Activated CD8-positive, alpha-beta memory T cell treated with anti-CD3 and anti-CD28 coated beads for 48 hours (primary cell): ENCODE measurements at places on chromosomes 11 and 22.

DNA sequence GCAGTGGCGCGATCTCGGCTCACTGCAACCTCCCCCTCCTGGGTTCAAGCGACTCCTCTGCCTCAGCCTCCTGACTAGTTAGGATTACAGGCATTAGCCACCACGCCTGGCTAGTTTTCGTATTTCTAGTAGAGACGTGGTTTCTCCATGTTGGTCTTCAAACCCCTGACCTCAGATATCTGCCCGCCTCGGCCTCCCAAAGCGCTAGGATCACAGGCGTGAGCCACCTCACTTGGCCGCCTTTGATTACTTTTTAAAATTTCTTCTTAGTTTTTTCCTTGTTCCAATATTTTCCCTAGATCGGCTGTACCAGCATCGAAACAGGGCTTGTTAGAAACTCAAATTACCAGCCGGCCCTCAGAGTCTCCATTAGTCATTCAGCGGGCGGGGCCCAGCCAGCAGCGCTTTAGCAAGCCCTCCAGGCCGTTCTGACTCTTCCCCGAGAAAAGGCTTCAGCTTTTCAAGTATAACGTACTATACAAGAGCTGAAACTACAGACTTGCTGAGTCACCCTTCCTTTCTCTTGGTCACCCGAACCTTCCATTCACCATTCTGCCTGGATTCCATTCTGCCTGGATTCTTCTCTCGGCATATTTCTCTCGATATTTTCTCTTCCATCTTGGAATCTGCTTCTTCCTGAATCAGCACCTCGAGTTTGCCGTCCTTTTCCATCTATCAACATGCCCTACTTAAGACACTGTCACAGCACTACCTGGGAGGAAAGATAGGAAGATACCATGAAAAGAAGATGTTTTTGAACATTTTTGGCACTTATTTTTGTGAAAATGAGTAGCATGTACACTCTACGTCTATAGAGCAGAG is 6.7 kb upstream of the CAPRIN1 start:
- no peak for DNase-seq

DNA sequence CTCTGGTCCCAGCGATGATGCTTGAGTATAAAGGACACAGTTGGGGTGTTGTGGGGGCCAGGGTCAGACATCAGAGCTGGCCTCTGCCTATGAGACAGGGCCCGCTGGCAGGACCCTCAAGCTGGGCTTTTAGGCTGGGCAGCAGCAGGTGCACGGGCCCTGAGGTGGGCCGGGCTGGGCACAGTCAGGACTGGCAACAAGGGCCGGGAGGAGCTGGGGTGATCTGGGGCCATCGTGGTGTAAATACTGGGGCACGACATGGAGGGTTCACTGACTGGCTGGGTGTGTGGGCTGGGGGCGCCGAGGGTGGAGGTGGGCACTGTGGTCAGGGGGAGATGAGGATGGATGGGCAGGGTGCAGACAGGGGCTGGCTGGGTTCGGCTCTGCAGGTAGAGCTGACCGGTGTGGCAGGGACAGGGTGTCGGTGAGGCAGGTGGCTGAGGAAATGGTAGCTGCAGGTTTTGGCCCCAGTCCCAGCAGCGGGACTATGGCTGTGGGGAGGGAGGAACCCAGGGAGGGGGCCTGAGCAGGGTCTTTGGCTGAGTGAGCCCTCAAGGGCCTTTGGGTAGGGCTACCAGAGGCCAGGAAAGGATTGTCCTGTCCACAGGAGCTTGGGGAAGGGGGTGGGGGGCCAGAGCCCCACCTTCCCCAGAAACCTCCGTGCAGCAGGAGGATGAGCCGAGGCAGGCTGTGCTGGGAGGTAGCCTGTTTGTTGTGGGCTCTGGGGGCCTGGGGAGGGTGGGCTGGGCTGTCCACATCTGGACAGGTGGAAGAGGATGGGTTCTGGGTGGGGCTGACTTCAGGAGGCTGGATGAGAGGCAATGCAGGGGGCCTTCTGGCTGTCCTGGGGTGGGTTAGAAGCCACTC is 81.4 kb downstream of the KCNQ1 start:
- no peak for DNase-seq

- DNase-seq, result no peak
Observed at GRCh38 chr11:115759622-115760460, 255.6 kb upstream of the CADM1 start.

DNA sequence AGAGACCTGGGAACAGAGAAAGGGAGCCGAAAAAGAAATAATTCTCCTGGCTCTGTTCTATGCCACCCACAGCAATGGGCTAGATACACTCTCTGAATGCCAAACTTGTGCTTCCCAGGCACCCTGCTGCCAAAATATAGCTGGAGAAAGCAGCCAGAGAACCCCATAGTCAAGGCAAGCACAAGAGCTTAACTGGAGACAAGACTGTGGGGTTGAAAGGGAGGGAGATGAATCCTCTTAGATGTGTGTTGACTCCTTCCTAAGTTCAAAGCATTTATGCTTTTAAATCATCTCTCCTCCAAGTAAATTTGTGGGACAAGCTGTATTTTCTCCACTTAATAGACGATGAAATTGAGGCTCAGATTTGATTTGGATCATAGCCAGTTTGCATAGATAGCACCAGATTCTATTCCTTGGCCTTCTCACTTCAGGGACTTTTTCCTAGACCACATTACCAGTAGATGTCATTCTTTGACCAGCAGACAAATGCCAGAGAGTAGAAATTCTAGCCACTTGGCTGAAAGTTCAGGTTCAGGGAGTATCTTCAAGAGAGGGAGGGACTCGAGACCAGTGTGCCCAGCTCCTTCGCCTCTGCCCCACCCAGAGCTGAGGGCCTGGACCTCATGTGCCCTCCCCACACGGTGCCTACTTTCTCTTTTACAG is 16.5 kb upstream of the ETS1 start:
- DNase-seq, result no peak

GRCh38 chr11:108865406-108865805 is 200.5 kb downstream of the DDX10 start:
- no peak for DNase-seq

GRCh38 chr11:85276332-85276731 is 350.8 kb downstream of the DLG2 start:
- no peak for DNase-seq

DNA sequence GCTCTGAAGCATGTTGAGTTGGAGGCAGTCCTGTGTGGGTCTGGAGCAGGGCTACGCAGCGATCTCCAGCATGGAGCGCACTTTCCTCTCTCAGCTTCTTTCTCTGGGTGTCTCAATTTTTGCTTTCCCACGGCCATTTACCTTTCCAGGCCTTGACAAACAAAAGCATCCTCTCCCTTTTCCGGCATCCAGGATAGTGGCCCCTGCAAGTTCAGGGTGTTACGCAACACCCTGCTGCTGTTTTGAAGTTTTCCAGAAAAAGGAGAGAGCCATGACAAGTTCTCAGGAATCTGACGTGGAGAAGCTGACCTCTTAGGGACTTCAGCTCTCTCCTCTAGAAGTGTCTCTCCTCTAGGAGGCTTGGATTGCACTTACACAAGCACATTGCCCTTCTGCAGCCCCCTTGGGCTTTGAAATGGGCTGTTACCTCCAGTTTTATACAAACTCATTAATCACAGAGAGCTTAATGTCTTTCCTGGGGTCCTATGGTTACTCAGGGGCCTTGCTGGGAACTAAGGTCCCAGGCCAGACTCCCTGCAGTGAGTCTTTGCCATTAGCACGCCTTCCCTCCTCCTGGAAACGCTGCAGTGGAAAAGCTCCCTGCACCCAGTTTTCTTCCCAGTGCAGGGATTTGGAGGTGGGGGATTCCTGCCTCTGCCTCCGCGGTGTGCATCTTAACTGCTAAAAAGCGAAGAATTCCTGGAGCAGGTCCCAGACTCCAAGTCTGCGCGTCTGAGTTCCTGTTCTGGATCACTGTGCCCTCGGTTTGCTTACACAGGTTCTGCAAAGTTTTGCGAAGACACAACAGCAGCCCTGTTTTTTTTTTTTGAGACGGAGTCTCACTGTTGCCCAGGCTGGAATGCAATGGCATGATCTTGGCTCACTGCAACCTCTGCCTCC is 80.4 kb downstream of the BARX2 start:
- no peak for DNase-seq

DNA sequence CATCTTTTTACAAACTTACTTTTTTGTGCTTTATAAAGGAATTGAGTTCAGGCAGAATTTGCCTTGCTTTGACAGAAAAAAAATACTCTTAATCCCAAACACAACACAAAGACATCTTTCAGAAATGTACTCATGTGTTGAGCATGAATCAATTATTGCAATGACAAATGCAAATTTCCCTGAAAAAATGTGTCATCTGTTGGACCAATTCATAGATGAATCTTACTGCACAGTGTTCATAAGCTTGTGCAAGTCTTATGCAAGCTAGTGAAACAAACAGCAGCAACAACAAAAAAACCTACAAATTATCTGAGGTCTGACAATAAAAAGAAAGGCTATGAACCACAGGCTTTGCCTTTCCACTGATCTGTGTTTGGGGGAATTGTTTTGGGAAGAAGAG is 42.3 kb upstream of the HTATIP2 start:
- DNase-seq, result no peak

DNA sequence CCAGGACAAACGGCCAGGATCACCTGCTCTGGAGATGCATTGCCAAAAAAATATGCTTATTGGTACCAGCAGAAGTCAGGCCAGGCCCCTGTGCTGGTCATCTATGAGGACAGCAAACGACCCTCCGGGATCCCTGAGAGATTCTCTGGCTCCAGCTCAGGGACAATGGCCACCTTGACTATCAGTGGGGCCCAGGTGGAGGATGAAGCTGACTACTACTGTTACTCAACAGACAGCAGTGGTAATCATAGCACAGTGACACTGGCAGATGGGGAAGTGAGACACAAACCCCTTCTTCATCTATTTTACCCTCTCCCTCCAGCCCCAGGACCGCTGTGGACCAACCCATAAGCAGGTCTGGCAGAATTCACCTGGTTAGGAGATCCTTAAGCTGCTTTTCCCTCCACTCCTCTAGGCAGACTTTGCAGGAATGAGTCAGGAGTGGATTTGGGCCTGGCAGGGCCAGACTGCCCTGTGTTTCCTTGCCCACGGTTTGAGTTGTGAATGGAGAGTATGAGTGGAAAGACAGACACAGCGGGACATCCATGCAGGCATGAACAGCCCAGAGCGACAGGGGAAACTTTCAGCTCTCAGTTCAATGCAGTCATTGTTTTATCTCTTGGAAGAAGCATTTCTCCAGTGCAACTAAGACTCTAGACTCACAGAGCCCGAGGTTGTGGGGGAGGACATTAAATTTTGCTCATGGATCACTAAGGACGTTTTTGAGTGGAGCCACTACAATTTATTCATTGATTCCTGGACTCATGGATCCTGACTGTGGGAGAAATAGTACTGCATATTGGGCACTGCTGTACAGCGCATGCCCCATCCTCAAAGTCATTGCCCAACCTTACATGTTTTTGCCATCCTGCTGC is 75.3 kb upstream of the IGLL5 start:
- DNase-seq, result no peak

- no peak for DNase-seq
Observed at GRCh38 chr11:66857927-66858185, 992 bp downstream of the LRFN4 start.

DNA sequence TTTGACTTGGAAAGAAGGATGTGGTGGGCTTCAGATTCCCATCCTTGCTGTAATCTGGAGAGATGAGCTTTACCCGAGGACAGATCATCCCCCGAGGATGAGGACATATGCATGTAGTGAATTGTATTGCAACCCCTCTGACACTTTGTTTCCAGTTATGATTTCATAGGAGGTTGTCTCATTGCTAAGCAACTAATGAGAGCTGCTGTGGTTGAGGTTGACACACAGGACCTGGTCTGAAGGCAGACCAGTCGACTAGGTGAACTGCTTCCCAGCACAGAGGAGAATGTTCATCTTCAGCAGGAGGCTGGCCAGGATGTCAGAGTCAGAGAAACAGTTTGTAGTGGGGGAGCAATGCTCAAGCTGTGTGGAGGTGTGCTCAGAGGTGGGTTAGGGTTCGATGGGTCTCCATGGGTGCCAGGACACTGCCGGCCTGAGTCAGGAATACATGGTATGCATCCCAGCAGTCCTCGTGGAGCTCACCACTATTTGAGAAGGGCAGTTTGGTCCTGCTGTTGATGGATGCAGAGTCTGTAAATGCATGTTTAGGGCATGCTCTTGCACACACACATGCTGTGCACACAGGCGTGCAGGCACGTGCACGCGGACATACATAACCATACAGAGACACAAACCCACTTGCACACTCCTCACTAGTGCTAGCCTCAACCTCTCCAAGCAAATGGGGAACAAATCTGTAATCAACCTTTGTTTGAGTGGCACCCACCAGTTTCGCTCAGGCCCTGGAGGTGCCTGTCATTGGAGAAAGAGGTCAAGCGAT is 153.7 kb downstream of the TBC1D22A start:
- no peak for DNase-seq

DNA sequence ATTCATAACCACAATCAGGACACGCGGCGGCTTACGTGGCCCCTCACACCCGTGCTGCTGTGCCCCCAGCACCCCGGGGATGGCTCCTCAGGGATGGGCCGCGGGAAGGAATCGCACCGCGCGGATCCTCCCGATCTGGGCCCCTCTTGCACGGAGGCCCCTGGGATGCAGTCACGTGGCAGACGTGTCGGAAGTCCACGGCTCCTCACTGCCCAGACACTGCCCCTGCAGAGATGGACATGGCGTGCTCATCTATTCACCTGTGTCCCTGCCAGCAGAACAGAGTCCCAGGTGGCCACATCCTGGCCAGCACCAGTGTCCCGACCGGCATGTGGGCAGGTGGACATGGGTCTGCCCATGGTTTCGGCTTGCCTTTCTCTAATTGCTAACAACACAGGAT is 12.8 kb downstream of the MOB2 start:
- no peak for DNase-seq

- no peak for DNase-seq
Observed at GRCh38 chr11:64185175-64185692, 737 bp upstream of the STIP1 start.

DNA sequence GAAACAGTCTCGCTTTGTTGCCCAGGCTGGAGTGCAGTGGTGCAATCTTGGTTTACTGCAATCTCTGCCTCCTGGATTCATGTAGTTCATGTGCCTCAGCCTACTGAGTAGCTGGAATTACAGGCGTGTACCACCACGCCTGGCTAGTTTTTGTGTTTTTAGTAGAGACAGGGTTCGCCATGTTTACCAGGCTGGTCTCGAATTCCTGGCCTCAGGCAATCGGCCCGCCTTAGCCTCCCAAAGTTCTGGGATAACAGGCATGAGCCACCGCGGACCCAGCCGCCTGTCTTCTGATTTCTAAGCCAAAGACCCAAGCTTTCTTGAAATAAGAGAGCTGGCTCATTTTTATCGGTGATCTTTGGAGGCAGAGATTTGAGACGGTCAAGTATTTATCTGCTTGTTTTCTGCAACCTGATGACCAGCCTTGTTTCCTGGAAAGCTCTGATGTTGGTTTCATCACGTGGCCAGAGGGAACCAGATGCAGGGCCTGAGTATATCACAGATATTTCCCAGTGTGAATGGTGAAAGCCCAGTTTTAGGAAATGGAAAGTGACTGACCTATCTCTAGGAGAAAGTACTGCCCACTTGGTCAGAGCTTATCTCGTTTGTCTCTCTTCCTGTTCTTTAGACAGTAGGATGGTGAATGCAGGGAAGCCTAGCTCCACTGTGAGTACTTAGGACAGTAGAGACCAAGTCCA is 5.7 kb upstream of the SIDT2 start:
- DNase-seq, result no peak
